NCI-H526 (cell line): ENCODE measurements at places on chromosomes 6 and 20.

GRCh38 chr6:139313784-139314545, 22.2 kb upstream of the TXLNB start:
- no peak for DNase-seq

DNA sequence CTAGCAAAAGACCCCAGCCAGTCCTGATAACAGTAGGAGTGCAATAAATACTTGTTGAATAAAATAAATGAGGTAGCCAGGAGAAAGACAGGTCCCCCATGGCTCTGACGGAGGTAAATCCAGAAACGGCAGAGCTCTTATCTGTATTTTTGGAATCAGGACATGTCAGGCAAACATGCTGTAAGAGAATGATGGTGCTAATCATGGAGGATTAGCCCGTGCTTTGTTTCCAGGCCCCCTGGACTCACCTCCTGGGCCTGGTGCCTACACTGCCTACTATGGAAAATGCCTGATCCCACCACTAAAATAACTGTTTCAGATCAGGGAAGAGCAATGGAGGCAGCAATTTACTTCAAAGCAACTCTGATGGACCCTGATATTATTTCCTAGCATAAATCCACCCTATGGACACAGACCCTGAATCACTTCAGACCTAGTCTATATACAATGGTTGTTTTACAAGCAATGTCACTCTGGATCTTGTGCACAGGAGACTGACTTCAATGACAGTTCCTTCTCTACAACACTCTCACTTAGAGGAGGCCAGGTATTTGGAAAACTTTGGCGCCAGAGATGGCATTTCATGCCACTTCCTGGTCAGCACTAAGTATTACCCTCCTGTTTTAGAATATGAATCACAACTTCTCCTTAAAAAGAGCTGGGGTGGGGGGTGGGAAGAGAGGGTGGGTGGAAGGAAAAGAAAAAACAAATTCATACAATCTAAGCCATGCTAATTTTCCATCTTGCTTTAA, 6.4 kb downstream of the MRPL14 start:
- no peak for DNase-seq

- DNase-seq, result no peak
These were observed 1.6 kb downstream of the PHF1 start for GRCh38 chr6:33412140-33413009.

- DNase-seq, result no peak
These were observed 59.6 kb upstream of the PHIP start for GRCh38 chr6:79137671-79138070.

GRCh38 chr6:113464536-113464935, 392.6 kb upstream of the MARCKS start:
- DNase-seq, result no peak

DNA sequence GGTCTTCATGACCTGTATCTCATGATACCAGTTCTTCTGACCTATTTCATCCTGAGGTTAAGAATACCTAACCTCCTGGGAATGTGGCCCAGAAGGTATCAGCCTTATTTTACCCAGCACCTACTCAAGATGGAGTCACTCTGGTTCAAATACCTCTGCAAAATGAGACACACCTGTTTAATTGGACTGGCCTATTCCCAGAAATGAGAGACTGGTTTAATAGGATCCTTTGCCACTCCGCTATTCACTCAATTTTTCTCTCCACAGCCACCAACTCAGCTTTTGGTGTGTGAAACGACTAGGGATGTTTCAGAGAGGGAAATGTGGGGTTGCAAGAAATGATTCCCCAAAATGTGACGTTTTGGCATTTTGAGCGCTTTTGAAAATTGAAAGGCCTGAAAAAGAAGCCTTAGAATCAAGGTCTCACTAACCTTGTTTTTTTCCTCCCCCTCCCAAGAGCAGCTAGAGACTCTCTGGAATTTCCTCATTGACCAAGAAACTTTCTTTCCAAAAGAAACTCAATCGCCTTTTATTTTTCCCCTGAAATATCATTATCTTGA, 45.5 kb upstream of the RNGTT start:
- no peak for DNase-seq

GRCh38 chr6:131116755-131117360, 18.4 kb upstream of the AKAP7 start:
- DNase-seq, result peak; percentile 32

GRCh38 chr6:7939864-7940228, 29.3 kb upstream of the TXNDC5 start:
- no peak for DNase-seq

- DNase-seq, result peak; percentile 43
These were observed 10.0 kb upstream of the PFDN4 start for GRCh38 chr20:54197621-54198604.

GRCh38 chr20:11140359-11140758, 466.6 kb upstream of the JAG1 start:
- no peak for DNase-seq

DNA sequence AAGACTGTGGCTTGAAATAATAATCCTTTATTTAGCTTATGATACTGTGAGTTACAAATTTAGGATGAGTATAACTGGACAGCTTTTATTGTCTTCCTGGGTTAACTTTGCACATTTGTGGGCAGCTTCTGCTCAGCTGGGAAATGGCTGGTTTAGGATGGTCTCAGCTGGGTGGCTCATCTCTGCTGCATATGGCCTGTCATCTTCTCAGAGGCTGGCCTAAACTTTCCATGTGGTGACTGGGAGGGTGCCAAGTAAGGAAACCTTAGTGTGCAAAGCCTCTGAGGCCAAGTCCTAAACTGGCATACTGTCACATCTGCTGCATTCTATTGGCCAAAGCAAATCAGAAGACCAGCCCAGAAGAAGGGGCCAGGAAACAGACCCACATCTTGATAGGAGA, 40.2 kb downstream of the BTBD3 start:
- DNase-seq, result no peak

DNA sequence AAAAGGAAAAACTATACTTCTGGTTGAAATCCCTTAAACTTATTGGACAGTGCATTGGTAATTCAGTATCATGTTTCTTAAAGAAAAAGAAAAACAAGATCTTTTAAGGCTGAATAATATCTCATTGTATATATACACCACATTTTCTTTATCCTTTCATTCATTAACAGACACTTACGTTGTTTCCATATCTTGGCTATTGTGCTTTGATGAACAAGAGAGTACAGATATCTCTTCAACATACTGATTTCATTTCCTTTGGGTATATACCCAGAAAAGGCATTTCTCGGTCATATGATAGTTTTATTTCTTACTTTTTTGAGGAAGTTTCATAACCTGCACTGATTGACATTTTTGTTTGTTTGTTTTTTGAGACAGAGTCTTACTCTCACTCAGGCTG, 281.5 kb downstream of the SLC35F1 start:
- no peak for DNase-seq

DNA sequence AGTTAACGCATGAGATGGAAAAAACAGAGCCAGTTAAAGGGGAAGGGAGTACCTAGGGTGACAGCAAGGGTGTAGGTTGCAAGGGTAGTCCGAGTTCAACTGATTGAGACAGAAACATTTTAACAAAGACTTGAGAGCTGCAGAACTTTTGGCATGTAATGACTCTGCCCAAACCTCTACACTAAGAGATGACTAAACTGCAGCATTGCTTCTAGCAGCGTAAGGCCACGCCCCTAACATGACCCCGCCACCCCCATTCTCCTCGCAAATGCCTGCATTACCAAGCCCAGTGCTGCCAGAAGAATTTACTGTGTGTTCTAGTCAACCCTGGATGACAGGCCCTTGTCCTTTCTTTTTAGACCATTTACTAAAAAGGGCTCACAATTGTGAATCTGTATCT, 6.3 kb upstream of the HINT3 start:
- DNase-seq, result no peak
